ENCODE measurements at places on chromosomes 2 and 18. TPM values are rescaled to one million over a fixed set of nuclear protein-coding genes. Genes with fewer than 3 reads are reported as not detected.

Gene PTPRN
- total RNA-seq = 0.11 TPM

Gene DYNAP
- not detected for total RNA-seq

Gene ANKRD36B
- total RNA-seq = 3.8 TPM

Gene SERPINB4
- total RNA-seq = not detected

Gene ACTG2
- 1.6 TPM for total RNA-seq

Gene MGAT4A
- total RNA-seq = 18.4 TPM

Gene RAB31
- total RNA-seq = 12.0 TPM

Gene ASXL3
- 6.7 TPM for total RNA-seq

Gene NEU2
- total RNA-seq = not detected

Gene SRD5A2
- total RNA-seq = not detected

Gene PMAIP1
- 0.58 TPM for total RNA-seq

Gene STRN
- 55.2 TPM for total RNA-seq

Gene POTEJ
- total RNA-seq = not detected

Gene CRYGC
- not detected for total RNA-seq

Gene IL37
- total RNA-seq = not detected

Gene PSMA8
- not detected for total RNA-seq

Gene HSBP1L1
- total RNA-seq = 12.2 TPM

Gene TSN
- 42.6 TPM for total RNA-seq

Gene LRRTM4
- 0.55 TPM for total RNA-seq

Gene CCBE1
- total RNA-seq = 3.2 TPM

Gene HTRA2
- total RNA-seq = 26.6 TPM

Gene LRATD1
- 3.1 TPM for total RNA-seq

Gene THAP4
- total RNA-seq = 68.8 TPM

Gene TACR1
- 0.22 TPM for total RNA-seq

Gene RAD51AP2
- 0.14 TPM for total RNA-seq

Gene INPP5D
- 4.9 TPM for total RNA-seq

Gene OR6B2
- total RNA-seq = not detected

Gene KCNK3
- total RNA-seq = 3.2 TPM

Gene AGFG1
- 50.4 TPM for total RNA-seq

Gene EGR4
- not detected for total RNA-seq

Gene RAPH1
- total RNA-seq = 17.2 TPM

Gene KIF5C
- 0.47 TPM for total RNA-seq

Gene KIF1A
- total RNA-seq = 2.0 TPM

Gene MROH2A
- total RNA-seq = not detected

Gene TNFRSF11A
- 1.6 TPM for total RNA-seq

Gene PPIG
- 38.0 TPM for total RNA-seq

Gene CYP20A1
- 11.9 TPM for total RNA-seq

Gene CFC1
- total RNA-seq = not detected

Gene RIT2
- not detected for total RNA-seq

Gene ST6GAL2
- total RNA-seq = 0.41 TPM

Gene PKDCC
- total RNA-seq = 88.7 TPM

Gene CDK5R2
- not detected for total RNA-seq

Gene DGKD
- total RNA-seq = 41.7 TPM

Gene SCN2A
- total RNA-seq = 0.08 TPM

Gene XRCC5
- 110 TPM for total RNA-seq

Gene AMER3
- total RNA-seq = not detected

Gene IL1RL1
- total RNA-seq = 1.1 TPM

Gene LAMA1
- not detected for total RNA-seq

Gene SERPINB13
- not detected for total RNA-seq

Gene KLHL41
- total RNA-seq = 163 TPM
